Thymus (tissue), 14 donors: ENCODE measurements at places on chromosomes 12 and 14.

DNA sequence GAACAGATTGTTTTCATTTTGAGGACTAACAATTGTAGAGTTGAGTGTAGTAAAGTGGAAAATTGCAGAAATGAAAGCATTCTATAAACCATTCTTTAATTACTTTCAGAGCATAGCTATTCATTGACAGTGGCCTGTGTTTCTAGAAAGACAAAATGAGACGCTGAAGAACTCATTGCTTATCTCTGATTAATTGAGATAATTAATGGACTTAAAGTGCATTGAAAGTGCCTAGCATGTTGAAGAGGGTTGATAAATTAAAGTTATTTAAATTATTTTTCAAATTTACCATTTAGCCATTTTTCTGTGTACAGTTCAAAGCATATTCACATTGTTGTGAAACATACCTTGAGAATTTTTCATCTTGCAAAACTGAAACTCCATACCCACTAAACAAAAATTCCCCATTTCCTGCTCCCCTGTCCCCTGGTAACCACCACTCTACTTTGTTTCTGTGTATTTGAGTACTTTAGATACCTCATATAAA is 57.4 kb downstream of the DAAM1 start:
- H3K27me3 ChIP-seq = no peaks in the 10 kb centered on the region
- H3K4me3 ChIP-seq = no peak overlapping the region
- no peak for DNase-seq
- H3K36me3 ChIP-seq = no peaks in the 10 kb centered on the region
- no peak overlapping the region for H3K27ac ChIP-seq

GRCh38 chr12:43812926-43813325 is 6.8 kb upstream of the TWF1 start:
- H3K4me1 ChIP-seq = no peaks in the 10 kb centered on the region
- no peaks in the 10 kb centered on the region for H3K36me3 ChIP-seq
- no peak overlapping the region for H3K4me3 ChIP-seq
- no peak for DNase-seq

DNA sequence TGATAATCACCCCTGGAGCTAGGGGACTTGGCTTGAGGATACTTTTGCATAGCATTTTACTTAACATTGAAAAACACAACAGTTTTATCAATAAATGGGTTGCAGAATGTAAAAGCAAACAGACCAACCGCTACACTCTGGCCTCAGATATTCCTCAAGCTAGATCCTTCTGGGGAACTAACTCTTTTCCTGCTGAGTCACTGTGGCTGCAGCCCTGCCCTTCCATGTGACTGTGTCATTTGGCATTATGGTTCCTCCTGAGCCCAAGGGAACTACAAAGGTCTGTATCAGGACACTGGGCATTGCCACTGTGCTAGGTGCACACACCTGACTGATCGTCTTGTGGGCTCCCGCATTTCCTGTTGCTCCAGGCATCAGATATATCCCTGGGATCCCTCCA is 56.6 kb downstream of the TTC9 start:
- H3K4me1 ChIP-seq = no peaks in the 10 kb centered on the region
- H3K36me3 ChIP-seq = no peaks in the 10 kb centered on the region

DNA sequence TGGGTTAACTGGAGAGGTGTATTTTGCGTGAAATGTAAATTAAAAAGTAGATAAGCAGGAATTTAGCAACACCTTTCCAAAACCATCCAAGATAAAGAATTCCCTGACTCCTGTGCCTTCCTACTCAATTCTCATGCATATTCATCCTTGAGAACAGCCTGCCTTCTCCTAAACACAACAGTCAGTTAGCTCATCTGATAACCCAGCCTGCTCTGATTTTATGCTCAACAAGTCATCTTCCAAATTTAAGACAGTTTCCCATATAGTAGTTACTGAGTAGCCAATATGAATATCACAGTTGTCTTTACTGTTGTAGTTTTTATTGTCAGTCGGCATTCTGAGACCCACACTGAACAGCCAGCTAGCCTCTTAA is 27.1 kb downstream of the CPNE8 start:
- H3K4me3 ChIP-seq = no peak overlapping the region
- no peak for DNase-seq
- H3K27ac ChIP-seq = no peak overlapping the region
- H3K27me3 ChIP-seq = no peaks in the 10 kb centered on the region
- H3K36me3 ChIP-seq = no peaks in the 10 kb centered on the region
